Brain pericyte (primary cell): ENCODE measurements at places on chromosomes 3 and 15.

DNA sequence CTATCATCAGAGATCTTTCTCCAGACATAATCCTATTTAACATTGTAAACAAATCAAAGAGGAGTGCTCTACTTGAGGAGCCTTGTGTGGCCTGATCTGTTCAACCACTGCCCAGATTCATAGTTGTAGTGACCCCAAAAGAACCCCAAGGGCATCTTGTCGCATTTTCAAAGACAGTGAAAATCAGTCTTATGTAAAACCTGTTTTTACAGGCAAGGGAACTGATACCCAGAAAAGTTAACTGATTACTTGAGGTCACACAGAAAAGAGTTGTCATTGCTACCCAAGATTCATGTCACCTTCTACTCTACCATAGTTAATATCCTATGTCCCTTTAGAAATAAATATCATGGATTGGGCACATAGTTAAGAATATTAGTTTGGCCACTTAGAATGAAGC is 40.5 kb upstream of the ARPP21 start:
- DNase-seq: no peak

DNA sequence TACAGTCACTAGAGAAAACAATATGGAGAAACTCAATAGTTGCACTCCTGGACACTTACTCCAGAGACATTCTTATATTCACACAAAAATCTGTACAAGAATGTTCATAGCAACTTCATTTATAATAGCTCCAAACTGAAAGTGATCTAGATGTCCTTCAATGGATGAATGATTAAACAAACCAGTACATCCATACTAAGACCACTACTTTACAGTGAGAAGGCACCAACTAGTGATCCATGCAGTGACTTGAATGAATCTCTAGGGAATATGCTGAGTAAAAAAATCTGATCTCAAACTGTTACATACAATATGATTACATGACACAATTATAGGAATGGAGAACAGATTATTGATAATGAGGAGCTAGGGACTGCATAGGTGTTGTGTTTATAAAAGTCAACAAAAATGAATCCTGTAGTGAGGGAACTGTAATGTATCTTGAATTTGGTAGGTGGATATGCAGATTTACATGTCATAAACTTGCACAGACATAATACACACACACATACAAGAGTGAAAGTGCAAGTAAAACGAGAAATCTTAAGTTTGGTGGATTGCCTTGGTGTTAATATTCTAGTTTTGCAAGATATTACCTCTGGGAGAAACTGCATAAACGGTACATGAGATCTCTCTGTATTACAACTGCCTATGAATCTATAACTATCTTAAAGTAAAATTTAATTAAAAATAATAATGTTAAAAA is 85.7 kb downstream of the SPATA16 start:
- no peak for DNase-seq

- DNase-seq: no peak
Measured at GRCh38 chr3:152349392-152349791, 80.7 kb downstream of the MBNL1 start.

DNA sequence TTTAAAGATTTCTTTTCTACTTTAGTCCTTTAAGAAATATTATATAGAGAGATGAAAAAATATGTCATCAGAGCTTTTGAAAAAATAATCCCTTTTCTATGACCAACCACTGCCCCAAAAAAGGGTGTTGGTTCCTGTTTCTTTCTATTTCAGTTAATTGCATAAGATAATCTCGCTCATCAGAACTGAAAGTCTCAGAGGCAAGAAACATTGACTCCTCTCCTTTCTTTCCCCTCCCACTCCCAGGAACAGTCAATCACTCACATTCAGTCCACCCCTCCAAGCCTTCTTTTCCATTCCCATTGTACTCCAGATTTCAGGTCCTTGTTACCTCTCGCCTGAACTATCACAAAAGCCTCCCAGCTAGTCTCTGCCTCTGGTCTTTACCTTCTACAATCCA is 153.7 kb upstream of the ABI3BP start:
- no peak for DNase-seq

GRCh38 chr3:153426803-153427202 is 264.8 kb downstream of the RAP2B start:
- no peak for DNase-seq

DNA sequence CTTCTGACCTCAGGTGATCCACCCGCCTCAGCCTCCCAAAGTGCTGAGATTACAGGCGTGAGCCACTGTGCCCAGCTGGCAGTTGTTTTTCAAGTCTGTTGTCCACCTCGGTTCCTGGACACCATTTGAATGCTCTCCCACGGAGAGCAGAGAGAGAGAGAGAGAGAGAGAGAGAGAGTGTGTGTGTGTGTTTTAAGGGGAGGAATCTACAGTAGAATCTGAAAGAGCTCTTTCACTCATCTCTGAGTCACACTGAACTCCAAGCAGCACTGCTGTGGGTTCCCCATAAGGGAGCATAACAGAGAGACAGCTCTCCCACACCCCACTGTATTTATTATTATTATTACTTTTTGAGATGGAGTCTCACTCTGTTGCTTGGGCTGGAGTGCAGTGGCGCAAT is 156.6 kb downstream of the RPLP1 start:
- DNase-seq: no peak

DNA sequence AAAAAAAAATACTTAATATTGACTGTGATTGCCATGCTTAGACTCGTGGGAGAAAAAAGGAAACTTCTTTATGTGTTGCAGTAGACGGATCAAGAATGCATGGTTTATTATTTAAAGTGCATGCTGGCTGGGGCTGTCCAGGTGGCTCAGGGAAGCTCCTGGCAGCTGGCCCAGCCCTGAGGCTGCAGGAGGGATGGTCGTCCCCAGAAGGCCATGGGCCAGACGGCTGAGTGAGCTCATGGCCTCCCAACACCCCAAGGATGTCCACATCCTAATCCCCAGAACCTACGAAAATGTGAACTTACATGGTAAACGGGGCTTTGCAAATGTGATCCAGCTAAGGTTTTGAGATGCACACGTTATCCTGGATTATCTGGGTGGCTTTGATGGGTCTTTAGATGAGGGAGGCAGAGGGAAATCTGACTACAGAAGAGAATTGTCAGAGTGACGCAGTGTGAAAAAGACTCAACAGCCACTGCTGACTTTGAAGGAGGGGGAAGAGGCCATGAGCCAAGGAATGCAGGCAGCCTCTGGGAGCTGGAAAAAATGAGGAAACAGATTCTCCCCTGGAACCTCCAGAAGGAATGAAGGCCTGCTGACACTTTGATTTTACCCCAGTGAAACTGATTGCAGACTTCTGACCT is 29.8 kb downstream of the ADAMTS17 start:
- DNase-seq: no peak

DNA sequence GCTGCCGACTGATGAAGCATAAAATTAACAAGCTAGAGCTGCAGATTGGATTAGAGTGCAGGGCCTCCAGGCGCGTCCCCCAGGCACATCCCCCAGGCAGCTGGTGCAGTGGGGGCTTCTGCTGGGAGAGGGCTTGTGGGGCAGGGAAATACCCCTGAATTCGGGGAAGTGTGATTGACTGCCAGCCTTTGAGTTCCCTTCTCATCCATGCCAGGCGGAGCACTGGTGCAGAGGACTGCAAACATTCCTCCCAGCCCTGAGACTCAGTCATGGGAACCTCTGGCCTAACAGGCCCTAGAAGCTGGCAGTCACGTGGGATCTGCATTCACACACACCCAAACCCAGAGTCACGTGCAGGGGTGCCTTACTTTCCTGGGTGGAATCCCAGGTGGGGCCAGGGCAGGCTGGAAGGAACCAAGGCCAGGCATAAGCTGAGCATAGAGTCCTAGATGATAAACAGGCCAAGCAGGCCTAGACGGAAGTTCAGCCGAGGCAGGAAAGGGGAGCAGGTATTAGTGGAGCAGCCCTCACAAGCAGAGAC is 46.2 kb upstream of the SEC22A start:
- no peak for DNase-seq

DNA sequence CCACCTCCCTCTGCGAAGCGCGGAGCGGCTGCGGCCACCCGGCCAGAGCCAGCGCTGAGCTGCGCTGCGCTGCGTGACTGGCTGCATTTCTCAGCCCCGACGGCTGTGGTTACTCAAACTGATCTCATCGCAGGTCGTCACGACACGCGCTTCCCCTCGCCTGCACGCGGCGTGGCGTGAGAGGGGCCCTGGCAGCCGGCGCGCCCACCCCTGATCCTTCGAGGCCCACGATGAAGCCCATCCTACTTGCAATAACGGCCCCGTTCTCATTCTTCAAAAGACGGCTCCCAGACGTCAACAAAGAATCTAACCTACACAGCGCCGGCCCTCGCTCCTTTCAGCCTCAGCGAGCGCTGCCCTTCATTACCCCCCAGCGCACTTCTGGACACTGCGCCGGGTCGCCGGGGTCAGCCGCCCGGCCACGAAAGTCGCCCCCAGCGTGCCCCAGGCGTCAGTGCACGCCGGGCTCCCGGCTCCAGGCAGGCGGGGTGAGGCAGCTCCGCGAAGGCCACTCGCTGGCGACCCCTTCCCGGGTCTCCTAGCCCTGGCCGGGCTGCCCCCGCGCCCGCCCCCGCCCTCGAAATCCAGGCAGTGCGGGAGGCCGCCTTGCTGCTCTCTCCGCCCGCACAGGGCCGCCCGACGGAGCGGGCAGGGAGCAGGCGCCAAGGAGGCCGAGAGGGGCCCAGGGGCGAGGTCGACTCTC is 9.9 kb upstream of the LEKR1 start:
- DNase-seq: no peak

DNA sequence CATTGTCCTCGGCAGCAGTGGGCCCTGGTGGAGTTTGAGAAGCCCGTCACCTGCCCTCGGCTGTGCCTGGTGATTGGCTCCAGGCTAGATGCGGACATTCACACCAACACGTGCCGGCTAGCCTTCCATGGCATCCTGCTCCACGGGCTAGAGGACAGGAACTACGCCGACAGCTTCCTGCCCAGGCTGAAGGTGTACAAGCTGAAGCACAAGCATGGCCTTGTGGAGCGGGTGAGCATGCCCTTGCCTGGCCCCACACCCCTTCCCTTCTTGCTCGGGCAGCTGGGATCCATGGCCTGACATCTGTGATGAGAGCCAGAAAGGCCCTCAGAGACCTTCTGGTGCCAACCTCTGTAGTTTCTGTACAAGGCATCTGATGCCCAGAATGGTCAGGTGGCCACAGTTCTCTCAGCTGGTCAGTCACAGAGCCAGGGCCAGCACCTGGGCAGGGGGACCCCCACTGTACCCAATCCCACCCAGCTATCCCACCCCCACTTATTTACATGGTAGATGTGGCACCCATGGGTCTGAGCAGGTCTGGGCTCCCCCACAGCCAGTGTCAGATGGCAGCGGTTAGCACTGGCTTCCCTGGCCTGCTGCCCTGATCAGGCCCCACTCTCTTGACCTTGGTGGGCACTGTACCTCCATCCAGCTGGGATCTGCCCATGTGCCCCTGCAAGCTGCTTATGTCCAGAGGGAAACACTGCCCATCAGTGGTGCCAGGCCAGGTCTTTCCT is 124.9 kb downstream of the DNAJB8 start:
- DNase-seq: no peak

DNA sequence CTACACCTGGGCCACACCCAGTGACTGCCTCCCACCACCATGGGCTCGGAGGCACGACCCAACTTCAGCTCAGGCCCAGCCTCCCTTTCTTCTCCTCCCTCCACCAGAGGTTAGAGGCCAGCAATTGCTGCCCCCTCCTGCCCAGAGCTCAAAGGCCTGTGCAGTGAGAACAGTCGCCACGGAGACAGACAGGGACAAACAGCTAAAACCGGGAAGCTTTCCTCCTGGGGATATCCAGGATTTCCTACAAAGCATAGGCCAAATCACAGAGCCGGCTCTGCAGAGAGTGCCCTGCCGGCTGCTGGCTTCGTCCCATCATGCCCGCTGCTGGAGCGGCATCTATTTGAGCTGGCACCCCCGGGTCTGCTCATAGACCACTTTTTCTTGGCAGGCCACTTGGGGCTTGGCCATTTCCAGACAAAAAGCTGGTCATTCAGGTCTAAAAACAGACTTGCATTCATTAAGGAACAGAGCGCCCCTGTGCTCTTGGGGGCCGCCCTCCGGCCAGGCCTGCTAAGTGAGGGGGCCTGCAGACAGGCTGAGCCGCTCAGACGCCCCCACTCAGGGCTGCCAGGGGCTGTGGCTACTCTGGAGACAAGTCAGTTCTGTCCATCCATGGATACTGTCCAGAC is 17.5 kb downstream of the GRAMD2A start:
- DNase-seq: no peak

- DNase-seq: no peak
Measured at GRCh38 chr15:65110676-65111292, 4.2 kb downstream of the UBAP1L start.

- DNase-seq: no peak
Measured at GRCh38 chr3:138381950-138382715, 33.8 kb downstream of the MRAS start.

GRCh38 chr3:72017935-72018334 is 233.0 kb upstream of the PROK2 start:
- DNase-seq: no peak
